Fibroblast of lung (primary cell): ENCODE measurements at places on chromosomes 7 and 10.

DNA sequence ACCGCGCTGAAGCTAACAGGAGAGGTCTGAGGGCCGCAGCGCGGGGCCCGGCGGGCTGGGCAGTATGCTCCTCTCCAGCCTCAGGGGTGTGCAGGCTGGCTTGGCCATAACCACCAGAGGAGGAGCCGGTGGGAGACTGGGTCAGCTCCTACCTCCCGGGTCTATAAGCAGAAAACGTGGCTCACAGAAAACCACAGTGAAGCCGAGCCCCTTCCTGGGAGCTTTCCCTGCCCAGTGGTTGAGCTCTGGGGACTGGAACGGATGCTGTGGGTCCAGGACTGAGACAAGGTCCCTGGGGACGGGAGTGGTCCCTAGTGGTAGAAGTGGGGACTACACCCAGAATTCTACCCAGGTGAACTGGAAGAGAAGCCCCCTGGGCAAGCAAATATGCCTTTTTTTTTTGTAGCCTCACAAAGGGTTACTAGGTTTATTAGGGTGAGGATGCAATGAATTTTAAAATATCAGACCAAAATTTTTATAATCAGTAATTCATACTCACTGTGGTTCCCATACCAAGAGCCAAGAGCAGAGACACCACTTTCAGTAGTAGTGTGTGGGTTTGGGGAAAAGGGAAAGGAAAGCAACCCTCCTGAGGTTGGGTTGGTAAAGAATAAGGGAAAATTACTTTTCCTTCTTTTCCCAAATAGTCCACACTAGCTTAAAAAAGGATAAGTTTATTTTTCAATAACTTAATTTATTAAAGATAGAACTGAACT, 67.9 kb upstream of the PRKCQ start:
- DNase-seq = peak; percentile 14

DNA sequence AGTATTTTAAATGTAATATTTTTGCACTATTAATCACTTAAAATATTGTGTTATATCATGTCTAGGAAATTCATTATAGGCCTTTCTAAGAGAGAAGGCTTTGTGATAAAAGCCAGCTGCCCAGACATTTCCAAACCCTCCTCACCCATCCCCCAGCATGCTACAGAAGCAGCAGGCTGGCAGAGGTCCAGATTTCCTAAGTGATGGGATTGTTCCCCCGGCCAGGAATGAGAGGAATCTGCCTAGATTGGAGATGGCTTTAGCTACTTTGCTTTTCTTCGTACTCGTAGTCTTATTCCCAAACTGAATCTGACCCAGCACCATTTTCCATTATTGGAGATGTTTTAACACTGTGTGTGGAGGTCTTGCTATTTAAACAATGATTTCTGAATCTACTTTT, 29.4 kb downstream of the CDK14 start:
- peak; percentile 76 for DNase-seq

DNA sequence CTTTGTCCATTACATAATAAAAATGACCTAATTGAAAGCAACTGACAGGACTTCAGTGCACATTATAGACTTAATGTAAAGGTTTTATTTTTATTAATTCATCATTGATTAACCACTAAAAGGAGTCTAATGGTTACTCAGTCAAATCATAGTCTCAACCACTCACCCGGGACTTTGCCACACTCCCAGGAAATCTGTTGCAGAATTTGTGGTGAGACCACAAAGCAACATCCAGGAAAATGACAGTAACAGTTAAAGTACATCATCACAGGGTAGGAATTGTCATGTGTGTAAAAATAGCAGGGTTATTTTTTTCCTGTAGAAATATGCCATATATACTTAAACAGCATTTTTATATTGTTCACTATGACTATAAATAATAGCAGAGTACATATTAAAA, 6.3 kb upstream of the HGF start:
- DNase-seq = no peak

DNA sequence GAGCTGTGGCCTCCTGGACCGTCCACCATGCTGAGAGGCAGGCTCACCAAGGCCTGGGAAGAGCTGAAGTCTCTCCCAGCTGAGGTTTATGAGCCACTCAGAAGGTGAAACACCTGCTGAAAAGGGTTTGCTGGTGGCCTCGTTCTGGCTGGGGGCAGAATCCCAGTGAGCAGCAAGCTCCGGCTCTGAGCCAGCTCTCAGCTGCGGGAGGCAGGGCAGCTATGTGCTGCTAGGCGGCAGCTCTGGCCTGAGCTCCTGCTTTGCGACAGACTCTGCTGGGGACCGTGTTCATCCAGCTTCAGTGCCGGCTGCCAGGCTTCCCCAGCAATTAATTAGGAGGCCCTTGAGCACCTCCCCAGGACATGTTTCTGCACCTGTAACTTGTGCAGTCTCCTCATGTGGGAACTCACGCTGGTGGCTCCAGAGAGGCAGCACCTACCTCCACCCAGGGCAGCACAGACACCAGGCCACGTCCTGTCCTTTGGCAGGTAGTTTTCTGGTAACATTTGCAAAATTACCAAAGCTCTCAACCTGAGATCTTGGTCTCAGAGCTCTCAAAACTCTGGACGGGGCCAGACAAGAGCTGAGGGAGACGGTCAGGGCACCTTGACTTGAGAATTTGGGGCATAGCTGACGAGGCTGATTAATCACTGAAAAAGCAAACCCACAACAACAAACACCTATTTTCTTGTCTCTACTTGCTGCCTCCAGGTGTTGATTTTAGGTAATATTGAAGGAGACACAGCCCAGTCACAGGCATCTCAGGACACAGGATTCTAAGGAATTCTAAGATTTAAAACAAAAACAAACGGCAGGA, 185.0 kb downstream of the TCERG1L start:
- no peak for DNase-seq

DNA sequence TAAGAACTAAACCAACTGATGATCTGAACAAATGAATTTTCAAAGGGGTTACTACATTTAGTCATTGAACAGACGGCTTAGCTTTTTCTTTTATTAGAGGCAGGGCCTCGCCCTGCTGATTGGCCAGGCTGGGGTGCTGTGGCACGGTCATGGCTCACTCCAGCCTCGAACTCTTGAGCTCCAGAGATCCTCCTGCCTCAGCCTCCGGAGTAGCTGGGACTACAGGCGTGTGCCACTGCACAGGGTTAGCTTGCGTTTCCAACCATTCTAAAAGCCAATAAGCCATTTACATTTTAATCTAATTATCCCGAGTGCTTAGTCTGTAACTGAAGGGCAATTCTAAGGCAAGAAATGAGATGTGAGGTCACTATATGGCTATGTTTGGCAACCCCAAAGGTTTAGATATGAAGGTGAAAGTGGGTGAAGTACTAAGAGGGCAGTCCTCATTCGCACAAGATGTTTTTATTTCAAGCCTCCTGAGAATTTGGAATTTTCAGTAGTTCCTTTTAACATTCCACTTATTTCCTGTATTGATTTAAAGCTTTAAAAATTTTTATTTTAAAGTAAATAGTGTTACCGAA, 1.6 kb upstream of the CDK13 start:
- DNase-seq = no peak

DNA sequence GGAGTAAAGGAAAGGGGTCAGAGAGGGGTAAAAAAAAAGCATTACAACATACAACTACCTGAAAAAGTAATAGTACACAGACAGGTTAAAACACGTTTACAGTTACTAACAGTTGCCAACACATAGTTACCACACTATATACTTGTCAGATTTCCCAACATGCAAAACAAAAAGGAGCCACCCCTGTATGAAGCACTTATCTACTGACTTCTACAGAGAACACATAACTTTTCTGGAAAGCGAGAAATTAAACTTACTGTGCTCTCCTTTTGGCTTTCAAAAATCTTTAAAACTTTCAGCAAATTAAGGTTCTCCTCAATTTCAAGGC, 2.1 kb downstream of the ABI1 start:
- peak; percentile 11 for DNase-seq

- DNase-seq = no peak
These were observed at the start of gene LIPN for GRCh38 chr10:88759366-88760101. LIPN (plus strand) TSS chr10:88760020; CDS start chr10:88761406, 1,386 bp downstream.

DNA sequence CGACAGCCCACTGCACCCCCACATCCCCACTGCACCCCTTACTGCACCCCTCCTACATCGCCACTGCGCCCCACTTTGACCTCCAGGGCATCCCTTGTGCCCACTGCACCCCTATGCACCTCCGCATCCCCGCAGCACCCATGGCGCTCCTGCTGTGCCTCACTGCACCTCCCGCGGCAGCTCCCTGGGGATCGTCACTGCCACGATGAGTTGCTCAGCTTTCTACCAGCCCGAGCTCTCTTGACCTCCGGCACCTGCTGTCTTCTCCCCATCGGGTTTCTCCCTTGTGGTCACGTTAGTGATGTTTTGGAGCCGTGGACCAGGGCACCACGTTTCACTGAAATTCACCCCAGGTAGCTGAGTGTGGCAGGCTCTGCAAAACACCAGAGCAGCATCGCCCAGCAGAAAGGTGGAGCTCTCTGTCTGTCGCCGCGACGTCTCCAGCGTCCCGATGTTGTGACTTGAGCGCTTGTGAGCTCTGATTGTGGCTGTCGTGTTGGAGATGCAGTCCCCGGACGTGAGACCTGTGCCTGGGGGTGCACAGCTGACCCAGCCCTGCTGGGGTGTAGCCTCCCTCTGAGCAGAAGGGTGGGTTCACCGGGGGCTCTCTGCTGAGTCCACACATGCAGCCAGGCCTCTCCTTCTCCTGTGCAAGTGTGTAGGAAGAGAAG, 147.7 kb downstream of the DNAJB6 start:
- no peak for DNase-seq

- no peak for DNase-seq
These were observed 51.0 kb downstream of the POLR3A start for GRCh38 chr10:77978360-77978759.

DNA sequence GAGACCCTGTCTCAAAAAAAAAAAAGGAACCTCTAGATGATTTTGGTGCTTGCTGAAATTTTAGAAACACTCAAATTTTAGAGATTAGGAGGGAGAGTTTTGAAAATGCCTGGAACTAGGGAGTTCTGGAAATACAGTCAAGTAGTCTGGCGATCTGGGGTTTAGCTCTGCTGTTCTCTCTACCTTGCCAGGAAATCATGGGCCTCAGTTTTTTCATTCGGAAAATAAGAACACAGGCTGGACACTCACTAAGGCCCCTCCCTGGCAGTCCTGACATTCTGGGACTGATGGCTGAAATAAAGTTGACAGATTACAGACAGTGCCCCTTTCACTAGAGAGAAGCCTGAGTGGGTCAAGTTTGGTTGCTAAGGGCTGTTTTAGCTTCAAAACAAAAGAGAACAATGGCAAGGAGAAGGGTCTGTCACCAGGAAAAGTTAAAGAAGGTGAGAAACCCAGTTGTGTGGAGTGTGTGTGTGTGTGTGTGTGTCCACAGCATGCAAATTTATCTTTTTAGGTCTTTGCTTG, 25.0 kb upstream of the CALN1 start:
- DNase-seq = no peak

- DNase-seq = no peak
These were observed 98.8 kb downstream of the COBL start for GRCh38 chr7:51217804-51218203.

DNA sequence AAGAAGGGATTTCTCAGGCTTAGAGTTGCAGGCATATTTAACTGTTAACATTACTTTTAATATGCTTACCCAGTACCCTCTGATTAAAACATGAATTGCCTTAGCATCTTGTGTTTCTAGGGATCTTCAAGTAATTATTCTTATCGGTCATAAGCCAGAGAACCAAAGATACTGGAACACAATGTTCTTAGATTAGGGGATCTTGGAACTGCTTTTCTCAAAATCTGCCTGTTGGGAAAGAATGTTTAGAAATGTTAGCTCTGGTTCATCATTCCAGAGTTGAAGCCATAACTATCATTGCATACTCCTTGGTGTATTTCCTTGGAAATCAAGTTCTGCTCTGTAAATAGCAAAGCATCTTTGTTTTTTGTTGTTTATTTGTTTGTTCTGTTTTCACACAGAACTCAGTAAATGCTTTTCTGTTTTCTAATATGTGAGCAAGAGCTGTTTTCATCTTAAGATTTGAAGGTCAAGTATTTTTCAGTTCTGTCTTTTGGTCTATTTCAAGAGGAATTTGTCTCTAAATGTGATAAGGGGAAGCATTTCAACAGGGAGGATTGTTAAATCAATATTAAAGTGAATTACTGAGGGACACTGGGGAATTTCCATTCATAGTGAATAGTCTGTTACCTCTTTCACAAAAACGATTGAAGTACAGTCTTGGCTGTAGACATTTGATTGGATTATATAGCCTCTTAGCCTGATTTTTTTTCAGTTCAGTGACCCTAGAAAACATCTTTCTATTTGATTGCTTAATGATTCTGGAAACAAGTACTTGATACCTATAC, 103.2 kb upstream of the CYP26C1 start:
- no peak for DNase-seq

DNA sequence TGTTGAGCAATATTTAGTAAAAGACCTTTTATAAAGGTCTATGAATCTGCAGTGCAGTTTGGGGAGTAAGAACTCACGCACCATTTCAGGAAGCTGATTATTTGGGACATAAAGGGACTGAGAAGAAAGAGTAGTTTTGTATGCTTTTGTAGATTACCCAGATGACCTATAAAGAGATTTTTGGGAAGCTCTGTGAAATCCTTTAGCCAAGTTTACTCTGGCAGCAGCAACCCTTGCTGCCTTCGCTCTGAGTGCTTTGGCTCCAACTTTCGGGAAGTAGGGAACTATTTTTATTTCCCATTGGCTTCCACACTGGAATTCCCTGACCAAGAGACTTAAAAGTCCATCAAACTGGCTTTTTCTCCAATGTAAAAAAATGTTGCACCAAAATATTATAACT, 1110.1 kb upstream of the PHF14 start:
- no peak for DNase-seq

DNA sequence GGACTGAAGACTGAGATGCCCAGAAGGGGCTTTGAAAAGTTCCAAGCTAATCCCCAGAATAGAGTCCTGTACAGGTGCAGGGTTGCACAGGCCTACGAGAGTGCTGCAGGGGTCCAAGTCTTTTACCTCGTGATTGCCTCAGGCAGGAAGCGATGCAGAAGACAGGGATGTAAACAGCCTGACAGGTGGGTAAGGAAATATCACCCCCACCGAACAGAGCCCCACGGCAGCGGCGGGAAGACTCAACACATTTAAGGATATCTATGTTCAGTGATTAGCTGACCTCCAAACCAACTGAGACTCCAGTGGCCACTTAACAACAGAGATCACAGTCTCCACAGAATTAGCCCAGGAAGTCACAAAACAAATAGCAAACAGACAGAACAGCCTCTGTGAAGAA, 73.9 kb upstream of the VIPR2 start:
- no peak for DNase-seq

DNA sequence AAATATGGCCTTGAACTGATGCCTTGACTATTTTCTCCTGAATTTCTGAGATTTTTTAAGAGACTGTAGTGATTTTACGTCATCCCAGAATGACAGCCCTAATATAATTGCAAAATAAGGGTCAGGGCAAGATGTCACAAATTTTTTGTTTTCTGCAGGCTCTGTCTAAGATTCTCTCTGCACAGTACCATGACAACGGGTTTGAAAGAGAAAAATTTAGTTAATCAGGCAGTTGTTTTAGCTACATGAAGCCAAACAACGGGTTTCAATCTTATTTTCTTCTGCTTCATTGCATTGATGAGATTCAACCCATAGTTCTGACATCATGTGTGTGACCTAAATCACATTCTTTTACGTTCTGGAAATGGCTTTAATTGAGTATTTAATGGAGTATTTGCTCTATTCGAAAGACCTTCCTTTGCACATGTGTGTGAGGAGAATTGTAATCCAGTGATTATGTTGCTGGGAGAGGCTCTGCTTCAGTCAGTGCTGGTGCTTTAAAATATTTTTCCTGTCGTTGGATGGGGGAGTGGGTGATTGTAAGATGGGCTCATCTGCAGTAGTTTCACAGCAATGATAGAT, 118.0 kb upstream of the RHOBTB1 start:
- no peak for DNase-seq
